HCT116 (cell line): ENCODE measurements at places on chromosomes 5 and 9. TPM values are rescaled to one million over a fixed set of nuclear protein-coding genes. Genes with fewer than 3 reads are reported as not detected.

Gene SPINK13
- not detected for total RNA-seq

Gene SLCO6A1
- 0.69 TPM for total RNA-seq

Gene HTR4
- total RNA-seq, result not detected

Gene DUSP1
- total RNA-seq, result 16.6 TPM

GRCh38 chr5:160537116-160537515 lies 115.5 kb downstream of the PTTG1 start:
- no peak overlapping the region for H3K27ac ChIP-seq
- H3K36me3 ChIP-seq, result no peaks in the 10 kb centered on the region
- H3K4me1 ChIP-seq, result no peaks in the 10 kb centered on the region
- no peak overlapping the region for H3K4me3 ChIP-seq

GRCh38 chr9:85136987-85137386 lies 467.5 kb downstream of the NTRK2 start:
- no peak overlapping the region for H3K4me3 ChIP-seq
- H3K27me3 ChIP-seq, result peaks cover 17% of the 10 kb centered on the region
- H3K27ac ChIP-seq, result no peak overlapping the region

DNA sequence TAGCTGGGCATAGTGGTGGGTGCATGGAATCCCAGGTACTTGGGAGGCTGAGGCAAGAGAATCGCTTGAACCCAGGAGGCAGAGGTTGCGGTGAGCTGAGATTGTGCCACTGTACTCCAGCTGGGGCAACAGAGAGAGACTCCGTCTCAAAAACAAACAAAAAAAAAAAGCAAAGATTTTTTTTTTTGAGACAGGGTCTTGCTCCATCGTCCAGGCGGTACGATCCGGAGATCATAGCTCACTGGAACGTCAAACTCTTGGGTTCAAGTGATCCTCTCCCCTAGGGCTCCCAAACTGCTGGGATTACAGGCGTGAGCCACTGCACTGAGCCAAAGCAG lies 37.6 kb downstream of the ABCA1 start:
- H3K4me3 ChIP-seq, result no peak overlapping the region
- no peaks in the 10 kb centered on the region for H3K36me3 ChIP-seq
- DNase-seq, result no peak
- H3K4me1 ChIP-seq, result no peaks in the 10 kb centered on the region
- H3K27ac ChIP-seq, result no peak overlapping the region

DNA sequence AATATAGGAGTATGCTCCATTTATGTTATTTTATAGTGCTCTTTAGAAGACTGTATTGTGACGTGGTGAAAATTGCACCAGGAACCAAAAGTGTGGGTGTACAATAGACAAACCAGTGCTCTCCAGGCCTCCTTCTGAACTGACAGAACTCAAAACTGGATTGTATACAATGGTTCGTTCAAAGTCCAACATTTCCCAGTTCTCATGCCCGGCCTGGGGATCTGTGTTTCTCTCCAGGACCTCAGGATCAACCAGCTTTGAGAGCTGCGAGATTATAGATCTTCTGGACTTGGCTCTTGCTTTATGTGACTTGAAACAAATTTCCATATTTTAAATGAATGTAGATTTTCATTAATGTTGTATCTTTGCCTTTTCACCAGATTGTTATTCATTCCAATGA lies 60.8 kb upstream of the CER1 start:
- DNase-seq, result no peak
- no peak overlapping the region for H3K27ac ChIP-seq
- H3K36me3 ChIP-seq, result no peaks in the 10 kb centered on the region
- H3K27me3 ChIP-seq, result peaks cover 20% of the 10 kb centered on the region

GRCh38 chr5:95441636-95442035 lies 50.5 kb downstream of the FAM81B start:
- H3K36me3 ChIP-seq, result no peaks in the 10 kb centered on the region
- H3K27me3 ChIP-seq, result no peaks in the 10 kb centered on the region
- no peak for DNase-seq
- H3K4me3 ChIP-seq, result no peak overlapping the region
- H3K4me1 ChIP-seq, result no peaks in the 10 kb centered on the region

DNA sequence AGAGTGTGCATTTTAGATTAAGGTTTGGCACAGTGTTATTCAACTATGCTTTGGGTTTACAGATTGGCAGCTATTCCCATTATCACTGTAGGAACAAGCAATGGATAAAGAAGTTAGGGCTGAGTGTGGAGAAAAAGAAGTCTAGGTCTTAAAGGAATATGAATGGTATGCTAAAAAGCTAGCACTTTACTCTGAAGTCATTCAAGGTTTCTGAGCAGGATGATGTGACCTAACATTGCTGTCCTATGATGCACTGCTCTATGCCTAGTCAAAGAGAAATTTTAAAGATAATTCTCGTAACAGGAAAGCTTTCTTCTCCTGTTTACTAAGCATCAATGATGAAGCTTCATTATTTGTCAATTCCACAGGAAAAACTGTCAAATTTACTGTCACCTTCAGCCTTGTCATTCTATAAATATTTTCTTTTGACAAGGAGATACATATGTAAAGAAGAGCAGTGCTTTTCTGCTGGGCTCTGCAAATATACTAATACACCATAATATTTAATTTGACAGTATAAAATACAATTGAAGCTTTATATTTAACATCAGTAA lies 476.1 kb upstream of the PTPRD start:
- H3K36me3 ChIP-seq, result no peaks in the 10 kb centered on the region
- no peak for DNase-seq
- H3K27me3 ChIP-seq, result no peaks in the 10 kb centered on the region
- H3K4me3 ChIP-seq, result no peak overlapping the region

DNA sequence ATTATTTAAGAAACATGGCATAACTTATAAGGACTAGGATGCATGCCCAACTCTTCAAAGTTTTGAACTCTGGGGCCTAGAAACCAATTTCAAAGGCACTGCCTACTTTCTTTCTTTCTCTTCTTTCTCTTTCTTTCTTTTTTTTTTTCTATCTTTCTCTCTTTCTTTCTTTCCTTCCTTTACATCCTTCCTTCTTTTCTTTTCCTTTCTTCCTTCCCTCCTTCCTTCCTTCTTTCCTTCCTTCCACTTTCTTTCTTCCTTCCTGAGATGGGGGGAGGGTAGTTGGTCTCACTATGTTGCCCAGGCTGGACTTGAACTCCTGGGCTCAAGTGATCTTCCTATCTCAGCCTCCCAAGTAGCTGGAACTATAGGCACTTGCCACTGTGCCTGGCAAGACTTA lies 15.9 kb upstream of the TOMM5 start:
- peaks cover under 1% of the 10 kb centered on the region; the same call in 1 of the 2 replicates for H3K4me1 ChIP-seq
- H3K27me3 ChIP-seq, result peaks cover 20% of the 10 kb centered on the region; the same call in 1 of the 2 replicates
- no peak overlapping the region for H3K4me3 ChIP-seq
- DNase-seq, result no peak
- H3K27ac ChIP-seq, result no peak overlapping the region
